ENCODE measurements at places on chromosomes 7 and 10.

DNA sequence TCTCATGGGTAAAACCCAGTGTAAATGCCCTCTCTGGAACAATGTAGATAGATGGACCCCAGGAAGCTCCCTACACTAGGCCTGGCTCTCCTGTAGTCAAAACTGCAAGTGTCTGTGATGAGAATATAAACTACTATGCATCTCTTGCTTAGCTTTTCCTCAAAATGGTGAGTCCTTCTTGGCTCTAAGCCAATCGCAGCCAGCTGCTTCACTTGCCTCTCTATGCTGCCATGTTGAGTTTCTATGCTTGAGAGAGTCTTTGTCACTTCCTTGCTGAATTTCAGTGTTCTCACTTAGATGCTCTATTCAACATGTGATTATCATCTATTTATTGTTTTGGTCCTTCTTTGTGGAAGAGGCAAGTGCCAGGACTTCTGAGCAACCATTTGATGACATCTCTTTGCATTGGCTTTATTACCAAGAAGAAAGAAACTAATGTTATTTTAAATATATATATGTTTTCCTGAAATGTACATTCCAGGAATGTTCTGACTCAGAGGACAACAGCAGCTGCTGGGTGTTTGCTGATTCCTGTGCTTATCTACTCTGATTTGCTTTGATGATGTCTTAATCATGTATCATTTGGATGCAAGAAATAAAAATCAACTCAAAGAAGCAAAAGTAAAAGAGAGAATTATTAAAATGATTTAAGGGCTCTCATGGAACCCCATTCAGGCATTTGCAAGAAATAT is 16.6 kb downstream of the TAS2R40 start:
- no peak for DNase-seq

DNA sequence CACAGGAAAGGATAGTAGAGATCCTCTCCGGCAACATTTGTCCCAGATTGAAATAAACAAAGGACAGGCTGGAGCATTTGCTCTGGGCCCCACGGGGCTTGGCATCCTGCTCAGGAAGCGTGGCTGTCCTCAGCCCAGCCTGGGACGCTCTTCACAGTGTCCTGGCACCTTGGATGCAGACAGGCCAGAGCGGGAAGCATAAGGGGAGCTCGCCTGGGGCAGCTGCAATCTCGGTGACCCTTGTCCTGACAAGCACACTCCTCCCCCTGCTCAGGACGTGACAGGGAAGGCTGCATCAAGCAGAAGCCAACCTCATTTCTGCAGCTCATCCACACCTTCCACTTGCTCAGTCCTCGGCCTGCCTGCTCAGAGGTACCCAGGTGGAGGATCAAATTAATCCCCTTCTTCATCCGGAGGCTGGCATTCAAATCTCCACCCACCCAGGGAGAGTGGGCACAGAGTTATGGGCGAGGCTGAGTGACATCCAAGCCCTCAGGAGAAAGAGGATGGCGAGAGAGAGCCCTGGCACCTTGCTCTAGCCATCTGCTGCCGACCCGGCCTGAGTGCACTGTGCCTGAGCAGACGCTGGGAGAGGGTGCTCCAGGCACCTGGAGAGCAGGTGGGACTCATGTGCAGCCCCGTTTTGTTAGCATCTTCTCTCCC is 47.6 kb downstream of the ABRAXAS2 start:
- no peak for DNase-seq

DNA sequence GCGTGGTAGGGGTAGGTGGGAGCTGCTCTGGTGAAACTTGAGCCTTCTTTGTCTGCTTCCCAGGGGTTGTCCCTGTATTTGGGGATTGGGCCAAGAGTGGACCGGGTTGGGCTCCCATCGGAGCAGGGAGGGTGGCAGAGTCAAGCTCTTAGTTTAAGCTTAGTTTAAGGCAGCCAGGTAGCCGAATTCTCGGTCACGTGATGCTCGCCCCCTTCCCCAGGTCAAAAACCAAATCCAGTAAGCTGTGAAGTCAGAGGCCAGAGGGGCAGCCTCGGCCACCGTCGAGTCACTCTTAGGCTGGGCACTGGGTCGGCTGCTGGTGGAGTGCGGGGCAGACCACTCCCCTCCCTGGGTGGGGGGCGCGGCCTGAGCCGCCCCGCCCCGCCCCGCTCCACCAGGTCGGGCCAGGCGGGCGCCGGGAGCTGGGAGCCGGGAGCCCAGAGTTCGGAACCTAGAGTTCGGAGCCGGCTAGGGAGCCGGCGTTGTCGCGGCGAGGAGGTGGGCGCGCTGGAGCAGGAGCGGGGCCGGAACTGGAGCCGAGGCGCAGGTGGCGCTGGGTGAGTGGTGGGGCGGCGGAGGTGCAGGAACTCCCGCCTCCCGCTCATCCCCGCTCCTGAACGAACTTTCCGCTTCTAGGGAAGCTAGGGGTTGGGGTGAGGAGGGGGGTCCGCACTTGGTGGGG is 2.8 kb upstream of the LZTS2 start:
- peak; percentile 54 for DNase-seq

- no peak for DNase-seq
Observed at GRCh38 chr7:137574812-137575211, 231.3 kb upstream of the PTN start.

GRCh38 chr7:21028186-21028585 is 241.5 kb upstream of the SP8 start:
- DNase-seq, result no peak

DNA sequence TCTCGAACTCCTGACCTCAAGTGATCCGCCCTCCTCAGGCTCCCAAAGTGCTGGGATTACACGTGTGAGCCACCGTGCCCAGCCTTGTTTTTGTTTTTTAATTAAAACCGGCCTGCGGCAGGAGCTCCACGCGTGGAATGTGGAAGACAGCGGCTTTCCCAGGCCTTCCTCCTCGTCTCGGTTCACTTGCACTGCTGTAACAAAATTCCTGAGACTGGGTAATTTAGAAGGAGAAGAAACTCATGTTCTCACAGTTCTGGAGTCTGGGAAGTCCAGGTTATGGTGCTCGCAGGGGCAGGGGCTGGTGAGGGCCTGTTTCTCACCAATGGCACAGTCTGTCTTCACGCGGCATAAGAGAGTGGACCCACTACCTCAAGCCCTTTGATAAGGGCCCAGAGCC is 14.4 kb upstream of the CRYGN start:
- DNase-seq, result no peak

DNA sequence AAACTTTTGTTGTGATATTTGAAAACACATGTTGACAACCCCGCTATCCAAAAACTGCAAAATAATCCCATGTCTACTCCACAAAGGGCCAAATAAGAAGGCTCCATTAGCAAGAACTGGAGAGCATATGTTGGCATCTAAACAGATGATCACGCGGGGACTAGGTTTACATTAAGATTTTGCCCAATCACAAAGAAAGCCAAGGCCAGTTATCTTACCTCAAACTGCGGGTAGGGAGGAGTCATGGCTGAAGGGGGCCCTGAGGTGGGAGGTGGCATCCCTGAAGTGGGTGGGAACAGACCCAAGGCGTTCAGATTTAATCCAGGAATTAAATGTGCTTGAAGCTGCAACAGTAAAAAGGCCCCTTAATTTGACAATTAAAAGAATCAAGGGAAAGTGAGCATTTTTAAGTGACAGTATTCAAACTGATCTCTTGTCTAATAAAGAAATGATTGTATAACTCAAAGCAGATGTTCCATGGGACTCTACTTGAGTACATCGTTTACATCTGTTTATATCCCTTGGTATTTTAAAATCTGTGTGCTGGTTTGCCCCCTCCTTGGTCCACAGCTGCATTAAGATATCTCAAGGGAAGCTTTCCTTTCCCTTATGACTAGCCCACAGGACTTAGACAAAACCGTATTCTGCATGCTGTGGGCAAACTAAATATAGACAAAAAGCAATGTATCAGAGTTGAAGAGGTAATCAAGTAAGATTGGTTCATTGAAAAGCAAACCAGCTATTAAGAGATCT is 42.9 kb downstream of the MALSU1 start:
- DNase-seq, result no peak

DNA sequence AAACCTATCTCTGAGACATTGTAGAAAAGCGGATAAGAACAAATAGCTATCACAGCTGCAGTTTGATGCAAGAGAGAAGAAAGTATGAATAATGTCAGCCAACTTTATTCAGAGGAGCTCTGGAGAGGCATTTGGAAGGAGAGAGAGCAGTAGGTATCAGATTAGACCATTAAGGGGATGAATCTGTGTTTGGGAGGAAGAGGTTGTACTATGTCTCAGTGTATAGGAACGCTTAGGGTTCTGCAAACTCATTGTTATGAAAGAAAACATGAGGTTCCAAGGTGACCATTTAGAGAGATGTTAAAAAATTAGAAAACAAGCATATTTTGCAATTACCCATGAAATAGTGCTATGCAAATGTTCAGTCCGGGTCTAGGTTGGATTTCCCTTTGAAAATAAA is 207.5 kb upstream of the GNAI1 start:
- DNase-seq, result no peak

DNA sequence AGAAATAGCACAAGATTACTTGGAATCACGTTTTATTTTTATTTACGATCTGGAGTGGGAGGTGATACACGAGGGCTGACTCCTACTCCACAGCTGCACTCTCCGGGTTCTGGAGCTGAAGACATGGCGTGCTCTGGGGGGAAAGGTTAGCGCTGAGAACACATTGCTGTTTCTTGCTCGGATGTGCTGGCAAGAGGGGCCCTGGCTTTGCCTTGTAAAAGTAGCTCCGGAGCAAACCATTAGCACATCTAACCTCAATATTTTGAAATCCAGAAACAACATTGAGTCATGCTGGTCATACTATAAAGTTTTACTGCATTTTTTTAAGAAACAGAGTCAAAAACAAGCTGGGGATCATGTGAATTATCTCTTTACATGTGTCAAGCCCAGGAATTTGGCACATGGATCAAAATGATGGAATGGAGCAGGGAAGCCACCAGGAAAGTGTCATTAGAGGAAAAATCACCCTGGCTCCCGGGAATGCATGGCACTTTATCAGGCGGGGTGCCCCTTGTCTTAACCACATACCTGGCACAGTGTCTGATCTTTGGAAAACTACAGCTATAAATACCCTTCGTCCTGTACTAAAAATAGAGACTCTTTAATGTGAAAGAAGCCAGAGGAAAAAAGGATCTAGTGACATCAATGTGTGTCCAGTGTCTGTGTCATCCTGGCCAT is 31.6 kb upstream of the LYZL1 start:
- no peak for DNase-seq

GRCh38 chr7:369476-370258 is 79.7 kb downstream of the FOXL3 start:
- no peak for DNase-seq

DNA sequence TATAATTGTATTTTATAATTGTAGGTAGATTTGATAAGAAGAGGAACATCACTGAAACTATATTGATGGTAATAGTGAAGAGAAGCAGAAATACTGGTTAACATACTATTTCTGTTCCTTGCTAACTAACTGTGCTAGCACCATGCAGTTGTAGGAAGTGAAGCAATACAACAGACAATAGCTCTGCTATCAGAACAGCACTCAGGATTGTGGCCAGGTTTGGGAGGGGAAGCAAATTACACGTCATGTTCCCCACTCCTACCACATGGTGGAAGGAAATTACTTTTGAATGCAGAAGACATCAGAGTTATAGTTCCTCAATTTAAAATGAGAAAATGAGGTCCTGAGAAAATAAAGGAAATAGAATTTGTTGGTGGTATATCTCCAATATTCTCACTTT is 151.1 kb downstream of the DGKB start:
- DNase-seq, result no peak

DNA sequence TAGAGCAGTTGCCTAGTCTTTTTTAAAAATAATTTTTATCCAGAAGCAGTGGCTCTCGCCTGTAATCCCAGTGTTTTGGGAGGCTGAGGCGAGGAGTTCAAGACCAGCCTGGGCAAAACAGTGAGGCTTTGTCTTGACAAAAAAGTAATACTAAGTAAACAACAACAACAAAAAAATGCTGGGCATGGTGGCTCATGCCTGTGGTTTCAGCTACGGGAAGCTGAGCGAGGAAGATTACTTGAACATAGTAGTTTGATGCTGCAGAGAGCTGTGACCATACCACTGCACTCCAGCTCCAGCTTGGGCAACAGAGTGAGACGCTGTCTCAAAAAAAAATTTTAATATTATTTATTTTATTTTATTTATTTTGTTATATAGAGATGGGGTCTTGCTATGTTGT is 31.3 kb upstream of the TPST1 start:
- no peak for DNase-seq

- DNase-seq, result no peak
Observed at GRCh38 chr7:94245500-94245899, 149.2 kb upstream of the COL1A2 start.

GRCh38 chr7:131909151-131909768 is 352.8 kb upstream of the PODXL start:
- DNase-seq, result no peak

DNA sequence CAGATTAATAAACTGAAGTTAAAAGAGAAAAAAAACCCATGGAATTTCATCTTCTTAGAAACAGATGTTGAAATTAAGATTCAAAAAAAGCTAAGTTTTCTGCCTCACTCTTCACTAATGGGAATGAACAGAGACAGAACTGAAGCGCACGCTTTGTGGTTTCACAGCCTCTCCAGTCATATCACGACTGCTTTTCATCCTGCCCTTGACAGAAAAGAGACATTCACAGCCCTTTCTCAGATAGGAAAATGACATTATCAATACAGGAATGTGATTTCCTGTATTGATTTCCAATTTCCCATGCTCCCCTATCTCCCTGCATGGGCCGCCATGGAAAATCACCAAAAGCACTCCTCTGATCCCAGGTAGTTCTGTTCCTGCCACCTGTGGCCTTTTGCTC is 108.2 kb downstream of the PFKFB3 start:
- DNase-seq, result no peak

- no peak for DNase-seq
Observed at GRCh38 chr10:44780426-44780825, 130.7 kb upstream of the TMEM72 start.

DNA sequence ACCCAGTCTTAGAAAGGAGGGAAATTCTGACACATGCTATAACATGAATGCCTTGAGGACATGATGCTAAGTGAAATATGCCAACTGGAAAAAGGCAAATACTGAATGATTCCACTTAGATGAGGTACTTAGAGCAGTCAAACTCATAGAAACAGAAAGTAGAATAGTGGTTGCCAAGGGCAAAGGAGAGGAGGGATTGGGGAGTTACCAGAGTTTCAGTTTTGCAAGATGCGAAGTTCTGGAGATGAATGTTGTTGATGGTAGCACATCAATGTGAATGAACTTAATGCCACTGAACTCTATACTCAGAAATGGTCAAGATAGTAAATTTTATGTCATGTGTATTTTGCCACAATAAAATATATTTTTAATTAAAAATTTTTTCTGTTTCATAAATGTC is 38.9 kb downstream of the DRGX start:
- DNase-seq, result no peak

DNA sequence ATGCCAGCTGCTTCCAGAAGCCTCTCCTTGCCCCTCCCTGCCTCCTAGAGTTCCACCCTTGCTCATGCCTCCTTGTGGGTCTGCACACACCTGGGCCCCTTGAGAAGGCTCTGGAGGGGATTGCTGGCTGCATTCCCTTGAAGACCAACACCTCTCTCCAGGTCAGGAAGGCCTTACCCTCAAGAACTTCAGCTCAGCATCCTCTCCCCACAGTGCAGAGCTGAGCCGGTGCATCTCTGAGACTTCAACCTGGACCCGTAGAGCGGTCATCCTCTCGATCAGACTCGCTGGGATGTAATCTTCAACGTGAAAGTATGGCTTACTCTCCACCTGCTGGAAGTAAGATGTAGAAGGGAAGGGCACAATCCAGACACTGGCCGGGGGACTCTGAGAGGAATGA is 62.7 kb downstream of the FRMPD2 start:
- DNase-seq, result no peak
